Activated naive CD8-positive, alpha-beta T cell treated with anti-CD3 and anti-CD28 coated beads, Interleukin-2, amount 50 U/mL, for 16 hours (primary cell): ENCODE measurements at places on chromosomes 7 and 10.

DNA sequence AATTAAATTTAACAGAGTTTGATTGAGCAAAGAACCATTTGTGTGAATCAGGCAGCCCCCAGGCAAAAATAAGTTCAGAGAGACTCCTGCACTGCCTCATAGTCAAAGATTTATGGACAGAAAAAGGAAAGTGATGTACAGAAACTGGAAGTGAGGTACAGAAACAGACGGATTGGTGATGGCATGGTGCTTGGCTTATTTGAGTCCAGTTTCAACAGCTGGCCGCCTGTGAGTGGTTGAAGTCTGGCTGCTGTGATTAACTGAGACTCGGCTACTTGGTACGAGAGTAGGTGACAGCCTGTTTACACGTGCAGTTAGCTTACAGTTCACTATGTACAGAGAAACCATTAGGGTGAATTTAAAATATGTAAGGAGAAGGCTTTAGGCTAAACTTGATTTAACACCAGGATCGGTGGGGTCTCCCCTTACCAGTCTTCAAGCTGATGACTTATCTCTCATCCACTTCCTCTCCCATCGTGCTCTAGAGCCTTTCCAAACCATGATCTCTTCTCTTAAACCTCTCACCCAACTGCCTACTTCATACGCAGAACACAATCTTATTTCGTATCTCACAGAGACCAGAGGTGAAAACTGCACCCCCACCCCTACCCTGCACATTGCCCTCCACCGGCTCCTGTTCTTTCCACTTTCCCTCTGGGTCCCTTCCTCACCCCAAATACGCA is 5.0 kb upstream of the MSMB start:
- DNase-seq, result no peak

DNA sequence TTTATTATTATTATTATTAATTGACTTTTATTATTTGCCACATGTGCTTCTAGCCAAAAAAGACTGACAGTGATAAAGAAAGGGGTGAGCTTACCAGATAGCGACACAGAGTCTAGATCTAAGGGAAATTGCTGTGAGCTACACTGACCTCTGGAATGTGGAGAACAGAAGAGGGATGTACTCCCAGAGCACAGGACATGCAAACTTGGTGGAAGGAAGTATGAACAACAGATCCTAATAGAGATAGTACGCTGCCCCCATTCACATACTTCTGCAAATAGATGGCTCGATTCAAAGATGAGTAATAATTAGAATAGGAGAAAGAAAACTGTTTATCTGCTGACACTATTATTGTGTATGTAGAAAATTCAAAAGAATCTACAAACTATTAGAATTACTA is 109.3 kb upstream of the HPS1 start:
- no peak for DNase-seq

DNA sequence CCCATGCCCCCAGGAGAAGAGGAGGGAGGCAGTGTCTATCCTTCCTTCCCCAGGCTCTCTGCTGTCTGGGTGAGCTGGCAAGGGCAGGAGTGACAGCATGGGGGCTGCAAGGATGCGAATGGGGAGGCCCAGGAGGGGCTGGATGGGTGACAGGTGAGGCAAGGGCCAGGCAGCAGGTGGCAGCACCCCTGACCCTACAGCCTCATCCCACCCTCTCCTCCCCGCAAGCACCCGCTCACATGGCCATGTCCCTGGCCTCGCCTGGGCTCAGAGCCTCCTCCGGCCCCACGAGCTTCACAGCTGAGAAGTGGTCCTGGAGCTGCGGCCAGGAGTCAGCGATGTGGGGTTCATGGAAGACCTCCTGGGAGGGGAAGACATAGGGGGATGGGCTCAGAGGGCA is 5.4 kb downstream of the PLOD3 start:
- no peak for DNase-seq

DNA sequence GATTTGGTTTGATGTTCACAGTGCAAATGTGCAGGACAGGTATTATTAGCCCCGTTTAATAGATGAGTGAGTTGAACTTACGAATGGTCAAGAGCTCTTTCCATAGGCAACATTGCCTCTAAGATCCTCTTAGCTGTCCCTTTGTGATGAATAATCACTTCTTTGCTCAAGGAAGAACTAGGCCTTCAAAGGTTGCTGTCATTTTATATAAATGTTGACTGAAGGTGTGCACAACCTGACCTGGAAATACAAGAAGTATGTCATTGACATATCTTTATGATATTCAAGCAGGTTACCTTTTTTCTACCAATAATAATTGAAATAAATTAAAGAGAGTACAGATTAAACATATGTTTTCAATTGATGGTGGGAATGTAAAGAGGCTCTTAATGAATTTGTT is 48.5 kb upstream of the GLCCI1 start:
- DNase-seq, result no peak

DNA sequence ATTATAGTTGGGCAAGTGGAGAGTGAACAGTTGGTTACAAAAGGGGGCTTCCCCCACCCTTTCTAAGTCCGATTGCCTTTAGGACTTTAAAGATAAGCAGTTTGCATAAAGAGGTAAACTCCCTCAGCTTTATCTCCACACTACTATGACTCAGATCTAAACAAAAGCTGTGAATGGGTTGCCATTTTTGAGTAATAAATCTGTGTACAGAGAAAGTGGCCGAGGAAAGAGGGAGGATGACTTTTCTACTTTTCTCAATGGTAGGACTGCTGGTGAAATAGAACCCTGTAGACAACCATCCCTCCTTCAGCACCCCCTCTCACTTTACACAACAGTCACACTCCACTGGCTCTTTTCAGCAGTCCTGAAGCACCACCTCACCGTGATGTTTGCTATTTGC is 71.2 kb downstream of the DNMBP start:
- no peak for DNase-seq

DNA sequence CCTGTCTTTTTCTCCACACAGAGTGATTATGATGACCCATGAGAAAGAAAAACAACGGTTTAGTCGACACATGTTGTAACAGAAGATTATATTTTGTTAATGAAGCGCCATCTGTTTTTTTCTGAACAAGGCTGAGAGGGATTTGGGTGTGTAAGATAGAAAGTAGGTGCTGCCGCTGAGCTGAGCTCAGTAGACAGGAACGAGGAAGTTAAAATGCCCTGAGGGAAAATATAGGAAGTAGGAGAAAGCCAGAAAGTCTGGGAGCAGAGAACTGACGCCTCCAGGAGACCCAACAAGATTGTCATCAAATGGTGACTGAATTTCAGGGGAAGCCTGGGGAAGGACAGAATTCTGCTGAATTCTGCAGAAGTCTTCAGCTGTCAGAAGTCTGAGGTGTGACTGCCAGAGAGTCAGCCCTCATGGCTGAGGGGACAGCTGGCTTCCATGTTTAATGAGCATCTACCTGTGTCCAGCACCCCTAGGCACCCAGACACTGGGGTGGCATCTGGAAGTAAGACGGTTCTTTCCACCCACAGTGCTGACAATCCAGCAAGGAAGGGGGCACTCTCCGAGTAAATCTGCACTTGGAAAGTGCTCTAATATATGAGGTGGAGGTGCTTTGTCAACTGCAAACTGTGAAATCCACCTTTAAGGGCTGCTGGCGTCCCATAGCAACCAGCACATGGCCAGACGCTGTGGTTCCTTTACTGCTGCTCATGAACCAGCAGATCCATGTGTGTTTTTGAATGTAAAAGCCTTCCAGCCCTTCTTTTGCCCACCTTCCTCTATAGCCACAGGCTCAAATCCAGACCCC is 12.5 kb upstream of the TSPAN15 start:
- no peak for DNase-seq
